ENCODE measurements at places on chromosomes 3 and 15. TPM values are rescaled to one million over a fixed set of nuclear protein-coding genes. Genes with fewer than 3 reads are reported as not detected.

Gene OR5H2
- not detected for polyA plus RNA-seq

DNA sequence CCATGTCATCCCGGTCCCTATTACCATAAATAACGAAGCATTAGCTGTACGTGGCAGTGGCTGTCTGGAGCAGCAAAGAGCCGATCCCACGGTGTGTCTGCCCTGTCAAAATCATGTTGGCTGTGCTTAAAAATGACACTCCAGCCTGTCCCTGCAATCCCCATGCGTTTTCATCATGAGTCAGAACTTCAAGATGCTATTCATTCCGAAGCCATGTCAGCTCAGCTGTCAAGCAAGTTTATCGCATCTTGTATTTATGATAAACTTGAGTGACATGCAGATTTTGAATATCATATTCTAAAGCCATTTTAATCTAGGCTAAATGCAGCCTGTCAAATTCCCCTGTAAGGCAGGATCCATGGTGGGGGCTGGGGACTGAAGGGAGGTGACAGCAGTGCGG lies 152.4 kb downstream of the TJP1 start:
- H3K27me3 ChIP-seq = no peaks in the 10 kb centered on the region
- no peaks in the 10 kb centered on the region for H3K36me3 ChIP-seq
- no peaks in the 10 kb centered on the region for H3K4me1 ChIP-seq
- H3K27ac ChIP-seq = no peak overlapping the region
- H3K4me3 ChIP-seq = no peak overlapping the region

Gene KCNAB1
- 0.40 TPM for polyA plus RNA-seq

- H3K36me3 ChIP-seq = no peaks in the 10 kb centered on the region
- peak overlapping the region; percentile 98 for H3K27ac ChIP-seq
- no peaks in the 10 kb centered on the region for H3K27me3 ChIP-seq
Measured at GRCh38 chr3:14431452-14431916, 29.1 kb downstream of the SLC6A6 start.

Gene CTXN2
- not detected for polyA plus RNA-seq

DNA sequence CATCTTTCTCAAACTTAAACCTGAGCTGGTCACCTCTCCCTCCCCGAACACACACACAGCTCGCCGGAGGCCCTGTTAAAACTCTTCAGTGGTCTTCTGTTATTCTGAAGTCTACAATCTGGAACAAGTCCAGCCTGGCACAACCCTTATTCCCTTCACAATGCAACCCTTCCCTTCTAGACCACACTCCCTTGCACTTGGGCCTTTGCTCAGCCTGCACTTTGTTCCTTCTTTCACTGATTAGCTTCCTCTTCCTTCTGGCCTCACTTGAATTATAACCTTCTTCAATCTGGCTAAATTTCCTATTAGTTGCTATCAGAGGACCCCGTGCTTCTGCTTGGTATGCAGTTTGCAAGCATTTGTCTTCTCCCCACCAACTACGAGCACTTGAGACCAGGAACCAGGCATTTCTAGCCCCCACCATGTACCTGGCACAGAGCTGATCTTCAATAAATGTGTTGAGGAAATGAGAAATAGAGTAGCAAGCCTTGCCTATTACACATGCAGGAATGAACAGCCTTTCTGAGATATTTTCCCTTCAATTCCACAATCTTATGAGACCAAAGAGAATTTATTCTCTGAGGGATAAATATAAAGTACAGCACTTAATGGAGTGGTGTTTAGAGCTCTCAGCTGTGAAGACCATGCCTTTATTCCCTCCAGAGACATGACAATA lies 663.1 kb upstream of the ADAMTS9 start:
- no peaks in the 10 kb centered on the region for H3K36me3 ChIP-seq
- H3K4me1 ChIP-seq = no peaks in the 10 kb centered on the region
- no peak for DNase-seq

GRCh38 chr3:28667646-28668621 lies 319.3 kb upstream of the AZI2 start:
- H3K27ac ChIP-seq = no peak overlapping the region
- H3K4me3 ChIP-seq = no peak overlapping the region
- DNase-seq = peak; percentile 21

- no peak overlapping the region for H3K4me3 ChIP-seq
- H3K4me1 ChIP-seq = no peaks in the 10 kb centered on the region
- H3K27me3 ChIP-seq = no peaks in the 10 kb centered on the region
- H3K36me3 ChIP-seq = no peaks in the 10 kb centered on the region
- no peak overlapping the region for H3K27ac ChIP-seq
Measured at GRCh38 chr3:129536804-129537203, 6.2 kb upstream of the H1-8 start.

DNA sequence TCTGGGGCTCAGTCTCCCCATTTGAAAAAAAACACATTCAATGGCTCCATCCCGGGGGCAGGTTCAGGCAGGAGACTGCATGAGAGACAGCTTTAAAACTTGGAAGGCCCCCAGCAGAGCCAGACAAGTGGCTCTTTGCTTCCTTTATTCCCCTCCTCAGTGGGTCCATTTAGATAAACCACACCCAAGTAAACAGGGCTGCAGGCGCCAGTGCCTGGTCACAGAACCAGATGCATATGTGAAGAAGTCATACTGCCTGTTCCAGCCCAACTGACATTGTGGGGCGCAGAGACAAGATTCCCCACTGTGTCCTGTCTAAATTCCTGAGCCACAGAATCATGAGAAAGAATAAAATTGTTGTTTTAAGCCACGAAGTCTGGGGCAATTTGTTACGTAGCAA lies 9.0 kb downstream of the FBN1 start:
- no peak overlapping the region for H3K27ac ChIP-seq
- no peak for DNase-seq
- H3K36me3 ChIP-seq = no peaks in the 10 kb centered on the region
- no peaks in the 10 kb centered on the region for H3K4me1 ChIP-seq
- no peak overlapping the region for H3K4me3 ChIP-seq

DNA sequence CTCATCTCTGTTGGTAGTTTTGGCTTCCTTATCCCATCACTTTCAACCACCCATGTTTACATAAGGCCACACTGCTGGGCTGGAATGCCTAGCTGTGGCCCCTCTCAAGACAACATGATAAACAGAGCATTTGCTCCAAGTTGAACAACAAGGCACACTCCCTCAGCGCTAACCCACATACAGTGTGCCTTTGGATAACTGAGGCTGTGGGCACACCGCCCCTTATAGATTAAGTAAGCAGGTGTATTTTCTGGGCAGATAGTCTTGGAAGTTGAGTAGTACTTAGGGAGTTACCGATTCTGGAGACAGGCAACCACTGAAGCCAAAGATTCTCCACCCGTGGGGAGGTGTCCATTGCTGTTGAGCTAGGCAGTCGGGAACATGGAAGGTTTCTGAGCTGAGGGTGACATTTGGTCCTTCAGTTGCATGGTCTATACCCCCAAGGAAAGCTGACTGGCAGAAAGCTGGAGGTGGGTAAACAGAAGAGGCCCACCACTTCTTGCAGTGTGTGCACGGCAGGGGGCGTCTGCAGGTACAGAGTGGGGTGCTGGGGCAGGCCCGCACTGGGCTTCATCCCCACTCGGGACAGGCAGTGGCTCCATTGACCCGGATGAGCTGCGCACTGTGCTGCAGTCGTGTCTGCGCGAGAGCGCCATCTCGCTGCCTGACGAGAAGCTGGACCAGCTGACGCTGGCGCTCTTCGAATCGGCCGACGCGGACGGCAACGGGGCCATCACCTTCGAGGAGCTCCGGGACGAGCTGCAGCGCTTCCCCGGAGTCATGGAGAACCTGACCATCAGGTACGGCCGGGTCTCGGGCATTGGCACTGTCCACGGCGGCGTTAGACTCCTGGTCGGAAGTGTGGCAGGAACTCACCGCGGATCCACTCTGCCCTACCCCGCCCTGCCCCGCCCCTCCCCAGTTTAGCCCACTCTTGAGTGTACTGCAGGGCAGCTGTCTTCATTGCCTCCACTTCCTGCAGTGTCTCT lies 16.8 kb downstream of the NOX5 start:
- H3K4me3 ChIP-seq = no peak overlapping the region
- H3K27me3 ChIP-seq = no peaks in the 10 kb centered on the region
- peaks cover 8% of the 10 kb centered on the region for H3K4me1 ChIP-seq
- H3K36me3 ChIP-seq = no peaks in the 10 kb centered on the region

Gene SLC28A2
- not detected for polyA plus RNA-seq

DNA sequence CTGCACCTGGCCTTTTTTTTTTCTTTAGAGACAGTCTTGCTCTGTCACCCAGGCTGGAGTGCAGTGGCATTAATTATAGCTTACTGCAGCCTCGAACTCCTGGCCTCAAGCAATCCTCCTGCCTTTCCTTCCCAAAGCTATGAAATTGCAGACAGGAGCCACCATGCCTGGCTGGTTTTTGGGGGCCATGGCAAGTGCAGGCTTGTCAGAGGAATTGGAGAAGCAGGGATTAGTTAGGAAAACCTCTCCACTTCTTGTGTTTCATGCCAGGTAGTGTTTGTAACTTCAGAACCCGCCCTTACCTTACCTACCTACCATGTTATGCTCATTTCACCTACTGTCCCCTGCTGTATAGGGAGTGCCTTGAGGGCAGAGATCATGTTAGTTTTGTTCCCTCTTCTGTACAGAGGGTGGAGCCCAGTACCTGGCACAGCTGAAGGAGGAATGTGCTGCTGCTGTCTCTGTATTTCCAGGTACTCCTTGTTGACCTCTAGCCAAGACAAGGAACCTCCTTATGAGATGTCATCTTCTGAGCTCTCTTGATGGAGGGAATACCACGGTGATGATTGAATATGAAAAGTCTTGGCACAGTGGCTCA lies 43.8 kb downstream of the TRAK1 start:
- no peaks in the 10 kb centered on the region for H3K4me1 ChIP-seq
- no peaks in the 10 kb centered on the region for H3K27me3 ChIP-seq

- H3K27ac ChIP-seq = no peak overlapping the region
- DNase-seq = no peak
- H3K36me3 ChIP-seq = no peaks in the 10 kb centered on the region
- no peaks in the 10 kb centered on the region for H3K27me3 ChIP-seq
- H3K4me3 ChIP-seq = no peak overlapping the region
Measured at GRCh38 chr3:128584412-128585020, 66.1 kb downstream of the RPN1 start.

- H3K4me3 ChIP-seq = peak overlapping the region; percentile 37
- no peaks in the 10 kb centered on the region for H3K27me3 ChIP-seq
- DNase-seq = peak; percentile 81
- H3K36me3 ChIP-seq = peaks cover 3% of the 10 kb centered on the region
- peaks cover 91% of the 10 kb centered on the region for H3K4me1 ChIP-seq
Measured at GRCh38 chr15:78034495-78035191, 42.9 kb downstream of the TBC1D2B start.

- no peak overlapping the region for H3K4me3 ChIP-seq
- no peaks in the 10 kb centered on the region for H3K4me1 ChIP-seq
- DNase-seq = no peak
Measured at GRCh38 chr3:56980243-56980642, 80.2 kb upstream of the SPATA12 start.

Gene ACVR2B
- polyA plus RNA-seq = 2.0 TPM

Gene TLR9
- polyA plus RNA-seq = not detected

Gene CRABP1
- polyA plus RNA-seq = not detected

Gene EPB42
- polyA plus RNA-seq = not detected

- H3K36me3 ChIP-seq = no peaks in the 10 kb centered on the region
- no peak overlapping the region for H3K4me3 ChIP-seq
- H3K27me3 ChIP-seq = no peaks in the 10 kb centered on the region
- no peak for DNase-seq
Measured at GRCh38 chr3:192161661-192162060, 565.7 kb downstream of the FGF12 start.

DNA sequence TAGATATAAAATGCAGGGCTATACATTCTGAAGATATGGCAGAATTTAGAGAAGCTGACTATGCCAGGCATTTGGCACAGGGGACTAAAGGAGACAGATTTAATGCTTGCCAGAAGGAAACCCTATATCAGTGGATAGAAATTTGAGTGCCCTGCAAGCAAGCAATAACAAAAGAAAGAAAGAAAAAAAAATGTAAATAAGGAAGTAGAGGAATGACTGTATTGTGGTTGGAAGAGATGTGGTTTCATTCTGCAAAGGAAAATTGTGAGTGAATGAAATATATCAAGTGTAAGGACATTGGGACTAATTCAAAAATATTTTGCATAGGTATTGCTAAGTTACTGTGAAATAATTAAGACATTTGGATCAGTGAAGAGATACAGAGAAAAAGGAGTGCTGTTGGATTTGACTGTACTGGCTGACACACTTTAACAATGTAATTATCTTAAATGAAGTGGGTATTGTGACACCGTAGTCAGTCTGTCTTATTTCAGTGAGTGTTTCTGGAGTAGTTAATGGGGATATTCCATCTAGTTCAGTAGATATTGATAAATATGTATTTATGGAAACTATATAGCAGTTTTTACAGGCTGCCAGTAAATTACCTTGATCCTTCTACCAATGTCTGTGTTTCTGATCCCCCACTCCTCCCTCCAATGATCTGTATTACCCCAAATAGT lies 418.2 kb downstream of the CNTN4 start:
- no peaks in the 10 kb centered on the region for H3K4me1 ChIP-seq
- H3K27me3 ChIP-seq = no peaks in the 10 kb centered on the region
- DNase-seq = no peak
- H3K36me3 ChIP-seq = no peaks in the 10 kb centered on the region
- no peak overlapping the region for H3K27ac ChIP-seq

DNA sequence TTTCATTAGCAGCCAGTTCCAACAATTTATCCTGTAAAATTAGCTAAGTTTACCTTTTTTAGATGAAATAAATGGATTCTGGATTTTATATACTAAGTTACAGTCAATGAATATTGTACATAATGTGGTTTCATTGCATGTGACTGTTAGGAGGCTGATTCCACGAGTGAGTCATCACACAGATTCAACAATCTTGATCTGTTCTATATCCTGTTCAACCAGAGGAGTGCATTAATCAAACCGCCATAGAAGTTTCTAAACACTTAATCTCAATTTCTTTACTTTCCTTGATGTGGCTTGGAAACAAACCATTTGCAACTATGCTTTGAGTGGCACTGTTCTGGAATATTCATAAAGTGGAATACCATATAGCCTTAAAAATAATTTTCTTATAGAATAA lies 15.3 kb downstream of the DNAJC13 start:
- DNase-seq = peak; percentile 7
- no peak overlapping the region for H3K27ac ChIP-seq
- no peaks in the 10 kb centered on the region for H3K36me3 ChIP-seq
- no peak overlapping the region for H3K4me3 ChIP-seq
- H3K4me1 ChIP-seq = no peaks in the 10 kb centered on the region

Gene REC114
- not detected for polyA plus RNA-seq

- H3K27ac ChIP-seq = peak overlapping the region; percentile 29
- H3K4me3 ChIP-seq = no peak overlapping the region
- H3K36me3 ChIP-seq = no peaks in the 10 kb centered on the region
- no peaks in the 10 kb centered on the region for H3K27me3 ChIP-seq
Measured at GRCh38 chr3:101809178-101810021, 30.4 kb downstream of the NXPE3 start.
